ENCODE measurements at places on chromosomes 2 and 18. TPM values are rescaled to one million over a fixed set of nuclear protein-coding genes. Genes with fewer than 3 reads are reported as not detected.
A peak's percentile ranks its signal among the peaks of the same experiment; 100 is the strongest.

The NEU4 gene
- not detected for total RNA-seq

The XIRP2 gene
- 0.08 TPM for total RNA-seq

The ACTG2 gene
- 191 TPM for total RNA-seq

DNA sequence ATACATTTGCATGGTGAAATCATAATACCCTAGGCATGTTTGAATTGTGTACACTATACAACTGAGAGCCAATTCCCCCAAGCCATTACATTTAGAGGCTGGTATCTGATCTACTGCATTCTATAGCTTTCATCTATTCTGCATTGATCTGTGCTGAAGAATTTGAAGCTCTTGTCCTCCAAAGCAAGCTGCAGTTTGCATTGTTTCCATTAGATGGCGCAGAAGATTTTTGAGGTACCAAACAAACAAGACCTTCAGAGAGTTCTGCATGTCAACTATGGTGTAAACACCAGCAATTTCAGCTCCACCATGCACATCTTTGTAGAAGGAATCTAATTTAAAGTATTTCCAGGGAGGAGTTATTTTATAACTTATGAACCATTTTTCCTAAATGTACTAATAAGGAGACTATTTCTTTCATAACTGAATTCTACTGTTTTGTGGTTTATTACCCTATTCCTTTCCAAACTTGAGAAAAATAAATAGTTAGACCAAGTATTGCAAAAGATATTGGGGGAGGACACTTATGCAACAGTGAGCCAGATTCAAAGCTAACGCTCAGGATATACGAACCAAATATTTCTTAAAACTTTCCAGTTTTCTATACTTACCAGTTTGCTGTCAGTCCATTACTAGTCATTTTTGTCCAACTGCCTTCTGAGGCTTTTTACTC lies 761.8 kb upstream of the ACVR2A start:
- DNase-seq, result no peak

- DNase-seq, result no peak
Measured at GRCh38 chr2:116979916-116980764, 834.4 kb upstream of the DDX18 start.

DNA sequence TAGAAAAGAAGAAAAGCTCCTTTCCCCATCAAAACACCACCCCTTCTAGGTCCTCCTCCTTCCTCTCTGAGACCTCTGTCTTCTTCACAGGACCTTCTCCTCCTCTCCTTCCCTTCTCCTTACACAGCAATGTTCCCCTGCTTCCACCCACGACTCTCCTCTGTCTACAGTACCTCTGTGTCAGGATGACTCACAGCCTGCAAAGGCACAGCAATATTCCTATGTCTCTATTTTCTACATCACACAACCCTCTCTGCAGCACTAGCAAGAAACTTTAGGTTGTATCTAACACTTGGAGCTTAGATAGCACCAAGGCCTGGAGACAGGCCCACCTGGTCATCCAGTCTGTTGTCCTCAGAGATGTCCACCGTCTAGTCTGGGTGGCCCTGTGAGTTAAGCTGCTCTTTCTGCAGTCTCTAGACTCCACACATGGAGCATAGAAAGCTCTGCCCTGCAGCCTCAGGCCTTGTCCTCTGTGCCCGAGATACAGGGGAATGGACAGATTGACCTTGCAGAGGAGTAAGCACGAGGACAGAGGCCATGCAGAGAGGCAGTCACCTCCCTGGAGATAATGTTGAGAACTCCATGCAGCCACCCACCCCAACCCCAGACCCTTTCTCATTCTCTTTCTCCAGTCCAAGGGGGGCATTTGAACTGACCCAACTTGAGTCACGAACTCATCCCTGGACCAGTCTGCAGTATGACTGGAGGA lies 212.0 kb downstream of the TNS1 start:
- DNase-seq, result peak; percentile 54

DNA sequence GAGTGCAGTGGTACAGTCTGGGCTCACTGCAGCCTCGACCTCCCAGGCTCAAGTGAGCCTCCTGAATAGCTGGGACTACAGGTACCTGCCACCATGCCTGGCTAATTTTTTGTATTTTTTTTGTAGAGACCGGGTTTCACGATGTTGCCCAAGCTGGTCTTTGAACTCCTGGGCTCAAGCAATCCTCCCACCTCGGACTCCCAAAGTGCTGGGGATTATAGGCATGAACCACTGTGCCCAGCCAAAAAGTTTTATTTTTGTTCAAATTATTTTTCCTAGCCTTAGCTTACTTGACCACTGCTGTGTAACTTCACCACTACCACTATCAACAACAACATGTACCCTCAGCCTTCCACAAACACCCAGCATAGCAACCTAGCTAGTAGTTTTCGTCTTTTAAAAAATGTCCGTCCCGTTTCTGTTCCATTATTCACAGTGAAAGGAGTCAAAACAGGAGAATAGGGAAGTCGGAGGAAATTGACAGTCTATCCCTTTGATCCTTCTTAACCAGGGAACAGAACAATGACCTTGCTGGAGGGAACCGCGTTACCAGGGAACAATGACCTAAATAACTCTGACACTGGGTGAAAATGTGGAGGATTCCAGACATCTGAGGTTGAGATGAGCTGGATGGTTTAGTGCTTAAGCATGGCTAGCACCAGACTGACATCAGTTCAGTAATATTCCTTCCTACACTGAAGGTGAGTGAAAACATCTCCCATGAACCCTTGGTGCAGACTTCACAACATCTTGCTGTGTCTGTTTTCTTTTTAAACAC lies 69.2 kb upstream of the ARL4C start:
- no peak for DNase-seq

The ITGB6 gene
- total RNA-seq, result 0.13 TPM

GRCh38 chr2:38450509-38450908 lies 73.4 kb upstream of the ATL2 start:
- no peak for DNase-seq

The CDK15 gene
- total RNA-seq, result 0.70 TPM

The CHRNA1 gene
- 0.57 TPM for total RNA-seq

- DNase-seq, result no peak
Measured at GRCh38 chr2:42046819-42047487, 868 bp upstream of the PKDCC start.

DNA sequence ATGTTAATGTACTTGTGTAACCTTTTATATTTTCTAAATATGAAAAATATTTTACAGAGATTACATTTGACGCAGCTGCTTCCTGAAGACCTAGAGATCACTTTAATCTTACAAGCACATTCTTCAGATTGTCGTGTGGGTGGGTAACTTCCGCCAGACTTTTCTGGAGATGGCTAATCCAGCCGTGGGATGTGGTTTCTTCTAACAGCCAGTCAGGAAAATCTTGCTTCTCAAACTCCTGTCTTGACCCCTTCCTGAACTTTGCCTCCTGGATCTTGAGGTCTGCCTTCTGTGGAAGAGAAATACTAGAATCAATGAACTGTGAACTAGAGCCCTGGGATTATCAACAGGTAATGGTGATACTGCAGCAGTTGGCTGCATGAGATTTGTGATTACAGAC lies 401.6 kb upstream of the TNP1 start:
- no peak for DNase-seq

The KCNG2 gene
- total RNA-seq, result not detected

- DNase-seq, result no peak
Measured at GRCh38 chr2:99779276-99779675, 289.5 kb upstream of the REV1 start.

DNA sequence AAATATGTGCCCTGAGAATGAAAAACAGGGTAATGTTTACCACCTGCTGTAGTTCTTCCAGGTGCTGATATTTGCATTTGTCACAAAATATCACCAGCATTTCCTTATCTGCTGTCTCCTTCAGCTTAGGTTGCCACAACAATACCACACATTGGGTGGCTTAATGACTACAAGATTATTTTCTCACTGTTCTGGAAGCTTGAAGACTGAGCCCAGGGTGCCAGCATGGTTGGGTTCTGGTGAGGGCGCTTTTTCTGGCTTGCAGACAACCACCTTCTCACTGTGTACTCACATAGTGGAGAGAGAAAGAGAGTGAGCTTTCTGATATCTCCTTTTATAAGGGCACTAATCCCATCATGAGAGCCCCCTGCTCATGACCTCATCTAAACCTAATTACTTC lies 407.5 kb upstream of the RGPD4 start:
- DNase-seq, result no peak

DNA sequence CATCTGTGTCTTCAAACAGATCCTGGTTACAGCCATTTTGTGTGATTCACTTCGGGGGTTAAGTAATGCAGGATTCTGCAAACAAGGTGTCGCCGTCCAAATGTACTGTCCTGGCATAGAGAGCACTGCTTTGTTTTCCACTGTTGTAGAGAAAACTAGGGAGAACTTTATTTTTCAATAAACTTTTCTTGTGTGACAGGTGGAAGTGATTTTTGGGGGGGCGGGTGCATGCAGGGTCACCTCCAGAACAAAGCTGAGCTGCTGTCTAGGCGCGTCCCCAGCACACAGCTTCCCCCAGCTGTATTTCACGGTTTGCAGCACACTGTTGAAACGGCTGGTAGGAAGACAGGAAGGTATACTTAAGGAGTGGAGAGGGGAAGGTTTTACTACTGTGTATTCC lies 200.6 kb downstream of the MGAT5 start:
- no peak for DNase-seq

DNA sequence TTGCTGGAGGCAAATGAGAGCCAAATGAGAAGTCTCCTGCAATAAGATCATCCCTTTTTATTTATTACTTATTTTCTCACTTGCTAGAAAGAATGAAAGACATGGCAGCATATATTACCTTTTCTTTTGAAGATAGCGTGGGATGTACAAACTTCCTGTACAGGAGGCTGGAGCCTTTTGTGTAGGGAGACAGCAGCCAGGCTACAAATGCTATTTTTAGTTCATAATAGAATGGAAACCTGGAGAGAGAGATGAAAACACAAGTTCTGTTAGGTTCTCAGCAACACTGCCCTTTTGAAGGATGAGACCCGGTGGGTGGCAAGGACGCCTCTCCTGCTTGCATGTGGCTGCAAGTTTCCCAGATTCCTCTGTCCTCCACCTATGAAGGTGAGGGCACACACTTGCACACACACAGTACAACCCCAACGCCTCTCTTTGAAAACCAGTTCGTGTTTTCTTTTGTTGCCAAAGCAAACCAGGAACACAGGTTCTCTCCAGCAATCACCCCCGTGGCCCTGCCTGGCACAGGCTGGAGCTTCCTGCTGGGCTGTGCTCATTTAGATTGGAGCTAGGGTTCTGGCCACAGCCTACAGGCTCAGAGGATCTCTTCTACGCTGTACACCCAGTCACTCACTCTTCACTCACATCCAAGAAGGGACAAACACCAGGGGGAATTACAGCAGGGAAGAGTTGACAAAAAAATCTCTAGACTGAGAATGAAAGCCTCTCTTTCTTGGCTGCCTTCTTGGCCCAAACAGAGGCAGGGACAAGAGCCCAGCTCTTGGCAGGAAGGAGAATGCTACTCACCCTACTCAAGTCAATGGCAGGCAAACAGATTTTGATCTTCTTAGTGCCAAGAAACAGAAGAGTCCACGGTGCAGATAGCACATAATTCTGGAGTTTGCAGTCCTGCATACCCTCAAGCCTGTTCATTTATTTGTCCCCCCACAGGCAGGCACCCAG lies 55.6 kb downstream of the MRPL35 start:
- DNase-seq, result no peak

GRCh38 chr2:217067787-217068186 lies 207.9 kb upstream of the TNP1 start:
- no peak for DNase-seq

DNA sequence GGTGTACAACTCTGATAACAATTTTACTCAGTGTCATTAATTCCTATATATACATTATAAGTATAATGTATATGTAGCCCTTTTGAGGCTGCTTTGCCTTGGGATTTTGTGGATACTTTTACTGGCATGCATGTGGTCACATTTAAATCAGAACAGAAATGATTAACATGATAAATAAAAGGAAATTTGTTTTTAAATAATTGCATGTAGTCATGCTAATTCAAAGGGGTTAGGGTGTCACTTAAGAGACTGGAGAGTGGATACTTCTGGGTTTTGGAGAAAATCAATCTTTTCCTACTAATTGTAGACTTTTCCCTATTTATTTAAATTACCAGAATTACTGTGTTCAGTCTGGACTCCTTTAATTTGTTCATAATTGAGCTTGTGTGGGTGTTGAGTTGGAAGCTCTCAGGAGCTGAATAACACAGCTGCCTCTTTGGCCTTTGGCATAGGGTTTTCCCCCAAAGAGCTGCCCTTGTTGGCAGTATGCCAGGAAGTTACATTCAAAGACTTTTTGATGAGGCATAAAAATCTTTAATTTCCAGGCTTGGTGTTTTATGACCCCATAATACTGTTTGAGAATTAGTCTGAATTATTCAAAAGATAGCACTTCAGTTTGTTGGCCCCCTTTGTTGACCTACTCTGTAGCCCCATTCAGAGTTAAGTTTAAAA lies 484.7 kb upstream of the NRP2 start:
- DNase-seq, result no peak

Data from osteocyte (in vitro differentiated cells).